Calu3 (cell line): ENCODE measurements at places on chromosomes 1 and 21. TPM values are rescaled to one million over a fixed set of nuclear protein-coding genes. Genes with fewer than 3 reads are reported as not detected.

Gene PCNX2
- 50.7 and 63.4 TPM in 2 replicates for total RNA-seq

Gene RBM8A
- 167 and 177 TPM in 2 replicates for total RNA-seq

Gene UAP1
- 40.8 and 47.2 TPM in 2 replicates for total RNA-seq

Gene CELA2B
- not detected in 2 replicates for total RNA-seq

Gene SLC22A15
- 3.9 and 5.0 TPM in 2 replicates for total RNA-seq

Gene MAPKAPK2
- 93.7 and 96.2 TPM in 2 replicates for total RNA-seq

Gene OLIG2
- not detected in 2 replicates for total RNA-seq

Gene LORICRIN
- total RNA-seq: not detected in 2 replicates

Gene PLPP3
- total RNA-seq: 17.4 and 18.9 TPM in 2 replicates

Gene NAXE
- 129 and 143 TPM in 2 replicates for total RNA-seq

Gene SF3B4
- total RNA-seq: 167 and 188 TPM in 2 replicates

Gene KRTAP12-2
- not detected in 2 replicates for total RNA-seq

Gene TEDDM1
- not detected in 2 replicates for total RNA-seq

Gene DNALI1
- 4.8 and 5.2 TPM in 2 replicates for total RNA-seq

Gene TMEM269
- total RNA-seq: 0.94 and 1.7 TPM in 2 replicates

Gene ATP5PF
- 91.0 and 95.2 TPM in 2 replicates for total RNA-seq

Gene FCRL2
- total RNA-seq: 0.14 and 0.47 TPM in 2 replicates

Gene KRTAP10-7
- total RNA-seq: not detected in 2 replicates

Gene RAP1GAP
- 23.8 and 26.8 TPM in 2 replicates for total RNA-seq

Gene KCNE2
- total RNA-seq: not detected in 2 replicates
